Hematopoietic multipotent progenitor cell treated with erythropoietin and hydrocortisone succinate and interleukin-3 and kit ligand, for 15 days (in vitro differentiated cells): ENCODE measurements at places on chromosomes 1 and 21.

GRCh38 chr1:41381692-41382479 is 20.7 kb downstream of the FOXO6 start:
- DNase-seq = no peak

DNA sequence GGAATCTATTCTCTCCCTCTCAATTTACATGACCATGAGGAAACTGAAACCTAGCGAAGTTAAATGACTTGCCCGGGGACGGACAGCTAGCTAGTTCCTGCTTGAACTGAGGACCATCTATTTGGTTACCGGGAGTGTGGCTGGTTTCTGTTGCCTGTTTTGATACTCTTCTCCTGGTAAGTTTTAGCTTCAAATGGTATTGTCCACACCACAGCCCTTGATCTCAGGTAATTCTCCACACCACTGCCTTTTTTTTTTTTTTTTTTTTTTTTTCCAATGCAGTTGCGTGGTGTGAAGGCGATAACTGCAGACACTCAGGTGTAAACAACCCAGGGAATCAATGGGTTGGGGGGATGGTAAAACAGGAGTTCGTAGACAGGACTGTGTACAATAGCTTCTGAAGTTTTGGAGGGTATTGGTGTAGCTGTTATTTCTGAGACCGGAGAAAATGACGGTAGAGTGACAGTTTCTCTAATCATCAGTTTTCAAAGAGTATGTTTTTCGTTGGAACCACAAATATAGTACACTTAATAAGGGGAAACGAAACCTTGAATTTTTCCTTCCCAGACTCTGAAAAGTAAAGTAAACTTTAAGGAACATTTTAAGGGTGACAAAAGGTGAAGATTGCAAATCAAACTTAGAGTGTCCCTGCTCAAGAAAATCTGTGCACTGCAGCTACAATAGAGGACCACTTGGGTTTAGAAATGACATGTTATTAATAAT is 125.3 kb upstream of the CACYBP start:
- no peak for DNase-seq

DNA sequence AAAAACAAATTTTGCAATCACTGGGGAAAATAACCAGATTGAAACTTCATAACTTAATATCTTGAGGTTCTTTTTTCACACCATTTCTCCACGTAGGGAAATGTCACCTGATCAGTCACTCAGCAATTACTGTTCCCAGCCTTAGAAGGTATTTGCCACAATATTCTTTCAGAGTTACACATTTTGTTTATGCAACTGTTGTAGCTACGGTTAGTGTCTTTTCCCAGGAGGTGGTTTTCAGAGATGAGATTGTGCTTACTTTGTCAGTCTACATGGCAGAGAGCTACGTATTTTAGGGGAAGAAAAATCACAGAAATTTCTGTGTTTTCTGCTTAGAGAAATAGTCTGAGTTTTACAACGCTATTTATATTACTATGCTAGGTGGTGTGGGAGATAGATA is 792.8 kb upstream of the B3GALT2 start:
- DNase-seq = no peak

DNA sequence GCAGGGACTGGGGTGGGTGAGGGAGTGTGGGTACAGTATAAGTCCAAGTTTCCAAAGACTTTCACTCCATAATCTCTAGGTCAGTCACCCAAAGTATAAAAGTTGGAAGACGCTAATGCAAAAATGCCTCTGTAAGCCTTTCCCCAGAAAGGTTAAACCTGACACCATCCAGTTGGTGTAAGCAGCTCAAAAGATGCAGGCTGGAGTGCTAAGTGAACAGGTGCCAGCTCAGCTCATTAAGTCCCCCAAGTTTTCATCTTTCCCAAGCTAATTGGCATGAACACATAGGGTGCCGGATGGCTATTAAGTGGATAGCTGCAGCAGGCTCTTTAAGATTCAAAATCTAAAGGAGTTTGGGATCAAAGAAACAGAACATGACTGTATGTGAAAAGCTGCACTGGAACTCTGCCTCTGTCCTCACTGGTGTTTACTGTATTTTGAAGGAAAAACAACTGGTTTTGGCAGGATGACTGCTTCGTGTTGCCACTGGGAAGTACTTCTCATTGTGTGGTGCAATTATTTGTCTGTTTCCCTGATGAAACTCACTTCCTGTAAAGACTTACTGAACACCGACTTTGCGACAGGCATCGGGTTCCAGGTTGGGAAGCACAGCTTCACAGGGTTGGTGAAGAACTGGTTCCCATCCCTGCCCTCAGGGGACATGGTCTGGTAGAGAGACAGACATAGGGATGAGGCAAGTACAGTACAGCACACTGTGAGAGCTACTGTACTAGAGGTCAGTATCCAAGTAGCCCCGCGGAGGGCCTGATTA is 152.7 kb downstream of the DAB1 start:
- no peak for DNase-seq

DNA sequence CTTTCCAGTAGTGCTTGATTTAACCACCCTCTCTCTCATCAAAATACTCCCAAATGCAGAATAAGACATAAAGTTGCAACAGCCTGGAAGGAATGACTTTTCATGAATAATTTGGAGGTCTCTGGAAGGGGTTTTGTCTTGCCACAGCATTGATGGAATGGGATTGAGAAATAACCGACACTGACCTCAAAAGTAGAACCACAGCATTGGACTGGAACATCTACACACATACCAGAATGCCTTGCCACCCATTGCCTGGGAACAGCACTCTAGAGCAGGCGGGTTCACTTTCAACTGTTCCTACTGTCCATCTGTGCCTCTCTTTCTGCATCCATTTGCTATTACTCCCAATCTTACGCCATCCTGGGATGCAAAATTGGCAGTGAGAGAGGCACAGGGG is 149.1 kb upstream of the USP24 start:
- no peak for DNase-seq
